ENCODE measurements at places on chromosomes 11 and 22.

GRCh38 chr11:11426226-11426952 lies 73.3 kb upstream of the CSNK2A3 start:
- DNase-seq = no peak

DNA sequence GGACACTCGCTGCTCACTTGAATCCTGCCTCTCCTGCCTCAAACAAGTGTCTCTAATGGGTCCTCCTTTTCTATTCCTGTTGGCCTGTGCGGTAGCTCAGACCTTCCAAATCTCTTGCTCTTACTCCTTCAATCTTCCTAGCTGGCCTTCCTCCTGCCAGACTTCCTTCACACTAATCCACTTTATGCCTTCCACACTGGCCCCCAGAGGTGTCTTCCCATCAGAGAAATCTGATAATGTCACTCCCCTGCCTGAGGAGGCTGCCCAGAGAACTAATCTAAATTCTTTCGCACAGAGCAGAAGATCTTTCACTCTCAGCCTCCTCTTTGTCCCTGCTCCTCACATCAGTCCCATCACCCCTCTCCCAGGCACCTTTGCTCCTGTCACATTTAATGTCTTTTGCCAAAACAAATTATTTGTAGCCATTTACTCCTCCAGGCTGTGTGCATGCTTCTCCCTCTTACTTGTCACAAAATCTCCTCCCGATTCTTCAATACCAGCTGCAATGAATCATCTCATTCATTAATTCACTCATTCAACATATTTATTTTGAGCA lies 175.7 kb downstream of the MAML2 start:
- no peak for DNase-seq

DNA sequence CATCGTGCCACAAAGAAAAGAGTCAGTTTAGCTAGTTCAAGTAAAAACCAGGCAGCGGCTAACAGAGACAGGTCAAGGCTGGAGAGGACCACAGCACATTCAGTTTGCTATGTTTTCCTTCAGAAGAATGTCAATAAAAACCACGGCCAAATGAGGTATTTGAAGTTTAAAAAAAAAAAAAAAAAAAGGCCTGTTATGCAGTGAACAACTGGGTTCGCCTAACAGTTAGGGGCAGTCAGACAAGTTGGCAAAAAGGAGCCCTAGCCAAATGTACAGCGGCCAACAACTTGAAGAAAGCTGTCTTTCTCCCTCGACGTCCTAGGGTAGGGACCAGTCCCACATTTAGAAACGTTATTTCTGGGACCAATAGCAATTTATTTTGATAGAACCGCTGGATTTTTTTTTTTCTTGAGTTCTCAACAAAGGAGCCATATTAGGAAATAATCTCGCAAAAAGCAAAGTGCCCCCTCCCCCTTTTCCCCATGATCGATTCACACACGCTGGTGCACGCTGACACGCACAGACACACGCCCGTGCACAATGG lies 237.8 kb downstream of the TTC28 start:
- DNase-seq = no peak

GRCh38 chr11:128172046-128172878 lies 415.1 kb downstream of the ETS1 start:
- DNase-seq = peak; percentile 65

GRCh38 chr22:22684580-22685561 lies 40.5 kb downstream of the GGTLC2 start:
- no peak for DNase-seq

DNA sequence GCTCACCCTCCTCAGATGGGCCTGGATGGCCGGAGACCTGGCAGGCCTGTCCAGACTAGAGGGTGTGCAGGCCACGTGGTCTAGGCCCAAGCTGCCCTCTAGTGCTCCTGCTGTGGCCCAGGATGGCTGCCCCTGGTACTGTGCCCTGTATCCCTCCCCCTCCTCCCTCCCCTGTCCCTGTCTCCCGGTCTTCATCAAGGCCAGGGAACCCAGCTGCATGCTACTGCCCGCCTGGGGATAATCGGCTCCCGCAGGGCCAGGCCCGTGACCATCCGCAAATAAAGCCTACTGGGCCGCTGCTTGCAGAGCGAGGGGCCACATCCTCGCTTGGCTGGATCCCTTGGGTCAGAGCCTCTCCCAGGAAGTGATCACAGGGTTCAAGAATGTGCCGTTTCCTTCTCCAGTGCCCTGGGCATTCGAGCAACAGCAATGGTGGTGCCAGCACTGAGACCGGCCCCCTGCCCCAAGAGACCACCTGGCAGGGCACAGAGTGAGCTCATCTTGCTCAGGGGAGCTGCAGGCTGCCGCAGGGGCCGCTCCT lies 51.1 kb downstream of the WNT7B start:
- no peak for DNase-seq

GRCh38 chr11:22006901-22007300 lies 186.0 kb upstream of the ANO5 start:
- DNase-seq = no peak

GRCh38 chr11:79794484-79795393 lies 353.9 kb upstream of the TENM4 start:
- DNase-seq = no peak

DNA sequence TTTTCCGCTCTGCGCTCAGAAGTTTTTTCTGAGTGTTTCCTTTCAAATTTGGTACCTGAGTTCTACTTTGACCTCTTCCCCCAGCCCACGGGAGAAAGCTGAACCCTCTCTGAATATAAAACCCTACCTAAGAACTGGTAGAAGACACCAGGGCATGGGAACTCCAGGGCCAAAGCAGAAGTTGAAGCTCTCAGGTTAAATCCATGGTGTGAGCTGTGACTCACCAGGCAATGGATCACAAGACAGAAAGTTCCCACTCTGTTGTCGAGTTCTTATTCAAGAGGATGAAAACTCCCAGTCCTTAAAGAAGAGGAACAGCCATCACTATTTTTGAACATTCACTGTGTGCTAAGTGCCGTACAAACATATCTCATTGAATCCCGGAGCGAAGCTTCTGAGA lies 8.9 kb downstream of the TMEM218 start:
- DNase-seq = no peak

GRCh38 chr11:113162592-113162962 lies 151.8 kb upstream of the TTC12 start:
- DNase-seq = no peak

DNA sequence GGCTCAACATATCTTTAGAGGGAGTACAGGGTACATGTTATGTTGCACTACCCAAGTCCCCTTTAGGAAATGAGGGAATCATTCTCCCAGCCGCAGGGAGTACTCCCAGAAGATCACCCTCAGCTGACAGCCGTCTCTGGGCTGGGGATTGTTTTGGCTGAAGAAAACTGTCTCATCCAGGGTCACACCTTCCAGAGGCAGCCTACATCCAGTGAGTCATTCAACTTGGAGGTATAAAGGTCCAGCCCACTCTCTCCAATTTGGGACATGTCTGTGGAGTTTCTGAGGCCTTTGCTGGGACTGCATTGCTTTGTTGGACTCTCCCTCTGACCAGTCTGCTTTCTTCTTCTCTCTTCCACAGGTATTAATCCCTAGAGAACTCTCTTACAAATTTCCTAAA lies 42.1 kb downstream of the RASSF10 start:
- DNase-seq = no peak

DNA sequence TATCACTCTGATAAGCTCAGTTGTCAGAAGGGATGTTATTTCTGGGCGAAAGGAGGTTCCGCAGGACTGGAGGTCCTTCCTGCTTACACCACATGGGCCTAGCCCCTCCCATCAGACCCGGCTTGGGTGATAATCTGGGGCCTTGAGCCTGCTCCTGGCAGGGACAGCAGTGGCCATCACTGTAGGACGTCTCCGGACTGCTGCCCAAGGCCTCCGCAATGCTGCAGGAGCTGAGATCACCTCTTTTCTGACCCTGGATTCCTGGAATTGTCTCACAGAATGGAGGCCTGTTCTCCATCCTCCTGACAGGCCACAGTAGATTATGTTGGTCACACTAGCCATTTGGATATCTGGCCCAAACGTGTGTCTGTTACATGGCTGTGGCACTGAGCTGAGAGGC lies 9.2 kb upstream of the BIK start:
- DNase-seq = no peak

GRCh38 chr22:25134028-25134427 lies 65.6 kb upstream of the CRYBB3 start:
- no peak for DNase-seq

DNA sequence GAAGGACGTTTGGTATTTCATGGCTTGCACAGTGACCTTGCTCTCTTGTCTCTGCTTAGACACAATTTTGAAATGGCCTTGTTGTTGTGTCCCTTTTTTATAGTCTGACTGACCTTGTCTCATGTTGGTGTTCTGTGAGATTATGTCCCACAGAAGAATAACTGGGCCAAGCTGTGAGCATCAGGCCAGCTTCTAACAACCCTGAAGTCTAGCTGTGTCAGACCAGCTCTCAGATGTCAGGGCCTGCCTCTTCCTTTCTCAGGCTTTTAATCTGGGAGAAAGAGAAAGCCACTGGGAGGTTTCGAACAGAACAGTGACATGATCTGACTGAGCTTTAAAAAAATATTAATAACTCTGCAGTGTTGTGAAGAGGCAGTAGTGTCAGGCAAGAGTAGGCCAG lies 2.0 kb upstream of the UEVLD start:
- DNase-seq = no peak

DNA sequence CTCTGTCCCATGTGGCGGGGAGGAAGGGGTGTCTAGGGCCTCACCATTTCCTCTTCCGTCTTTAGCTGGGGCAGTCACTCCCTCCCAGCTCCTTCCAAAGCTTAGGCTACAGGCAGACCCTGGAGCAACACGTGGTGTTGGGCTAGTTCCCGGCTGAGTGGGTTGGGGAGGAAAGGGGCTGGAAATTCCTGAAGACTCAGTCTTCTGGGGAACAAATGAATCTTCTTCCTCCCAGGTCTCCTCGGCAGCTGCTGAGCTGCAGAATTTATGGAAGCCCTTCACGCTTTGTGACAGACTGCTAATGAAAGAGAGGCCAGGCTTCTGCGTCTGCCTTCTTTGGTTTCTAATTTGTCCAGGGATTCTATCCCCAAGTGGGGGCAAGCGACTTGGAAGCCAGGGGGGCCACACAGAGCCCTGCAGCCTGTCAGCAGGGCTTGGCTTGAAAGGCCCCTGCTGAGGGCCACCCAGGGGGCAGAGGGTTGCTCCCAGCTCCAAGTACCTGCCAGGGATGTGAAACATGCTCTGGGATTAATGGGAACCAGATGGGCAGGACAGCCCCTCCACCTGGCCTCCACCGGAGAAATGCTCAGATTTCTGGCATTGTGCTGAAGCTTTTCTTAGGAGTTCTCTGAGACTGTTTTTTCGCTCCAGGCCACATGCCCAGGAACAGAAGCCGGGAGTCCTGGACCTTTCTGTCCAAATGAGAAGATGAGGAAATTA lies 123.1 kb downstream of the PKNOX2 start:
- no peak for DNase-seq

DNA sequence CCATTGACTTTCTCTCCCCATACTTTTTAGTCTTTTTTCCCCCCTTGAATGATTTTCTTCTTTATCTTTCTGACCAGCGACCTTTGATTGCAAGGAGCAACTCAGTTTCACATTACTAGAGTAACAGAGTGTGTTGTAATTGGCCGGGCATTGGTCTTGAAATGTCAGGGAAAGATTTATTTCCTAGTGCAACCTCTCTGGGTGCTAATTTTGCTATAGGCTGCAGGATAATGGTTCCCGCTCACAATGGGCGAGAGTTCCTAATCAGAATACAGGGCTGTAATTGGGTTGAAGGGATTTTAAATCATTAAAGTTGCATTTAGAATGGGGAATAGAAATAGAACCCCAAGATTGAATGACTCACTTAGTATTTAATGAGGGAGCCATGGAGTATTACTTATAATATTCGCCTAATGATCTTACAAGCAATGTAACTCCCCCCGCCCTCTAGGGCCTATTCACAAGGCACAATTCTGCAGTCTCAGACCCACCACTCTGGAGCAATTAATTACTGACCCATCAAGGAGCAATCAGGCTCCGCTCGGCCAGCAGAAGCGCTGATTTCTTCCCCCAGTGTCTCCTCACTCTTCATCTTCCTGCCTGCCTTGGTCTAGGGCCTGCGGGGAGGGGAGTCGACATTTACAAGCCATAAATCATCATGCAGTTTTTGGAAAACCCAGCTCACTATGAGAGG lies 725.9 kb downstream of the NTM start:
- DNase-seq = no peak

DNA sequence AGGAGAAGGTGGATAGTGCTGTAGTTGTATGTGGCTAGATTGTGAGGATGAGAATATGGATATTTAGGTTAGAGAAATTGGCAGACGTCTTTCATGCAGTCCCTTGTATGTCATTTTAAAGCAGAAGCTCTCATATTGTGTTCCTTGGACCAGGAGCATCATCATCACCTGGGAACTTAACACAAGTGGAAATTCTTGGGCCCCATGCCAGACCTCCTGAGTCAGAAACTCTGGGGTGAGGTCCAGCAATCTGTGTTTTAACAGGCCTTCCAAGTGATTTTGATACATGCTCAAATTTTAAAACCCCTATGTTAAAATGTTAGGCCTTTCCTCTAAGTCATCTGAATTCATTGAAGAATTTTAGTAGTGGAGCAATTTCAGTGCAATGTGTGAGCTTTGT lies 34.8 kb downstream of the JHY start:
- no peak for DNase-seq

GRCh38 chr22:38762551-38762983 lies 6.8 kb upstream of the SUN2 start:
- DNase-seq = no peak

GRCh38 chr22:38610234-38610633 lies 40.3 kb upstream of the DMC1 start:
- no peak for DNase-seq

- no peak for DNase-seq
Measured at GRCh38 chr11:118918686-118919280, 6.9 kb downstream of the BCL9L start.

DNA sequence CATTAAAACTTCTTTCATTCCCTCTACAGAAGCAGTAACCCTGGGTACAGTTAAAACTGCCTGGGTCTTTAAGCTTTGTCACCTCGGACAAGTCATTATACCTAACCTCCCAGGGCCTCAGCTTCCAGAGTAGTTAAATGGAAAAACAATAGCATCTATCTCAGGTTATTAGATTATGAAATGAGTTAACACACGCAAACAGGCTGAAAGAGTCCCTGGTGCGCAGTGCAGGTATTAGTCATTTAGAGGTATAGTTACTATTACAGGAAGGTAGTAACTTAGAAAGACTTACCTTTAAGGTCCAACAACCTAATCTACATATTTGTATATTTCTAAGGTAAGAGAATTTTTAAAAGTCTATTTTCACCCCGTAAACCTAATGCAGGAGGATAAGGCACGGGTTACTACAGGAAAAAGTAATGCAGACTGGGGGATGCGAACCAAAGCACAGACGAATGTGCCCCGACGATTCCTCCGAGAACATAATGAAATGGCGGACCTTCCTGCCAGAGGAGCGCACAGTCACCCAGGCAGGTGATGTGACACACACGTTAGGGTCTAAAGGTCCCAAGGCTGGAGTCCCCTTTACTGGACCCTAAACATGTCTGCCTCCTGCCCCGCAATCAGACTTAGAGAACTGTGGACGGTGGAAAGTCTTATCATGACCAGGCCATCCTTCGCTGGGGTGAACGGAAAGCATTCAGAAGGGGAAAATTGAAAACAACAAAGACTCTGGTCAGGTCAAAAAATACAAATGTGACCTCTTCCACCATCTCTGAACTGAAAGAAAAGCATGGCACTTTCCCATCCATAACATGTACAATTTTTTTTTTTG lies 1.3 kb downstream of the NAP1L4 start:
- peak; percentile 12 for DNase-seq

GRCh38 chr22:48057116-48057835 lies 1294.8 kb downstream of the TBC1D22A start:
- DNase-seq = no peak
